ENCODE measurements at places on chromosomes 5 and 9.
A peak's percentile ranks its signal among the peaks of the same experiment; 100 is the strongest.

- DNase-seq, result no peak
Observed at GRCh38 chr9:90825586-90825985, 24.0 kb downstream of the SYK start.

DNA sequence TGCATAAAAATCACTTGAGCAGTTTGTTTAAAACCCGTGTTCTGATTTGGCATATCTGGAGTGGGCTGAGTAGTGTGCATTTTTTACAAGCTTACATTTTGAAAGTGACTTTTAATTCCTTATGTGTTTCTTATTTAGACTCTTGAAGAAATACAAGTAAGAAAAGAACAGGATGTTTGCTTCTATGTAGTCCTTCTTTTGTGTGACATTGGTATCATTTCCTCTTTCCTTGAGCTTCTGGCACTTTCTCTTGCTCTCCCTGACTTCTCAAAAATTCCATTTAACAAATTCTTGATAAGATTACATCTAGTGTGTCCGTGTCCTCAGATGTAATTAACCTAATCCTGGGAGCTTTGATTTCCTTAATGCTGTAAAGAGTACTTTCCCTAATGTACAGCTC is 12.5 kb downstream of the GARNL3 start:
- no peak for DNase-seq

DNA sequence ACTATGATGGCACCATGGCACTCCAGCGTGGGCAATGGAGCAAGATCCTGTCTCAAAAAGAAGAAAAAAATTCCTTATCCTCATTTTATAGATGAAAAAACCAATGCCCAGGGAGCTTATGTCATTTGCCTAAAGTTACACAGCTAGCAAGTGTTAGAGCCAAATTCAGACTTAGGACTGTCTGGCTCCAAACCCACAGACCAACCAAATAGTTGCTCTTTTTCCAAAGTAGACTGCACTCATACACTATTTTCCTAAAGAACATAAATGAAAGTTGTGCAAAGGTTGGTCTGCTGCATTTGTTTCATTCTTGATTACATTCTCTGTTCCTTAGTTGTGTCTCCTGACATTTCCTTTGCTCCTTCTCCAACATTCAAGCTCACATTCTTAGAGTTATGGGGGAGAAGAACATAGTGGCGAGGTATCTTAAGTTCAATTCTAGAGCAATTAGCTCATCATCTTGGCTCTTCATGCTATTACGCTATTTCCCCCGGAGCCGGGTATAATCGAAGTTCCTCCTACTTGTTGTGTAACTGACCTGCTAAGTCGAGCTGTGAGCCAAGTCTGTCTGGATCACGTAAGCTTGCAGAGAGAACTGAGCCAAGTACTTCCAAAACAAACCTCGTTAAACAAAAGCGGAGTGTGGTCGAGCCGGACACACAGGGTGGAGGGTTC is 138.3 kb downstream of the RFK start:
- DNase-seq, result no peak

GRCh38 chr9:96236854-96237550 is 65.0 kb downstream of the HSD17B3 start:
- no peak for DNase-seq

DNA sequence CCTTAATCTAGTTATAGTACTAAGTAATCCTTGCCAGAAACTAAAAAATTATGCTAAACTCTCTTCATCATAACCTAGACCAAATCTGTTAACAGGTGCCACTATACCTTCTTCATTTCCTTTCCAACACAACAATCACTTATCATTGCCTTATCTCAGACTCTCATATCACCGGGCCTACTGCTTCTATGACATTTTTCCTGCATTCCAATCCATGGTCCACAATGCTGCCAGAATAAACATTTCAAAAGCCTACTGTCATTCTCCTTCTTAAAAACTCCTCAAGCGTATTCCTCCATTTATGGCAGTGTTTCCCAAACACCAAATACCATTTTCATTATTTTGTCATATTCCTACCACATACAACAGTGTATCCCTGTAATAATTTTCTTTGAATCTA is 6.5 kb downstream of the PPP6C start:
- DNase-seq, result no peak

- DNase-seq, result no peak
Observed at GRCh38 chr5:126716861-126717260, 60.1 kb upstream of the LMNB1 start.

GRCh38 chr5:145531038-145531734 is 304.0 kb downstream of the PRELID2 start:
- no peak for DNase-seq

- no peak for DNase-seq
Observed at GRCh38 chr5:135032999-135033861, 798 bp downstream of the PITX1 start.

GRCh38 chr9:27990524-27990923 is 417.2 kb upstream of the C9orf72 start:
- DNase-seq, result no peak

DNA sequence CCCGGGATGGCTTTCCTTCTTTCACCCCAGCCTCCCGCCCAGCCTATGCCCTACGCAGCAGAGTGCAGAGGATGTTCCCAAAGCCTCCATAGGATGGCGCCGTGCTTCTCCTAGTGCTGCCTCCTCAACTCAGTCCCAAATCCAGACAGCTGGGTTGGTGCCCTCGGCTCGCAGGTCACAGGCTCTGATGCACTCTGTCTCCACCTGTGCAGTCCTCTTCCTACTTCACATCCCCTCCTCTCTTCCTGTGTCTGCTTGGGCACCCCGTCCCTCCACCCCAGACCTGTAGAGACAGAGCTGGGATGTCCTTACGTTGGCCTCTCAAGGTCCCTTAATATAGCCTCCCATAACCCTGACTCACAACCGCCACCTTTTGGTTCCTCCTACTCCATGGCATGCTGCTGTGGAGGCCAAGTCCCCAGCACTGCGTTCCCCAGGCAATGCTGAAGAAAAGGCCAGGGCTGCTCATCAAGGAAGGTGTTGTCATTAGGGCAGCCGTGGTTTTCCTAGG is 314.4 kb downstream of the GADD45G start:
- DNase-seq, result peak; percentile 22

DNA sequence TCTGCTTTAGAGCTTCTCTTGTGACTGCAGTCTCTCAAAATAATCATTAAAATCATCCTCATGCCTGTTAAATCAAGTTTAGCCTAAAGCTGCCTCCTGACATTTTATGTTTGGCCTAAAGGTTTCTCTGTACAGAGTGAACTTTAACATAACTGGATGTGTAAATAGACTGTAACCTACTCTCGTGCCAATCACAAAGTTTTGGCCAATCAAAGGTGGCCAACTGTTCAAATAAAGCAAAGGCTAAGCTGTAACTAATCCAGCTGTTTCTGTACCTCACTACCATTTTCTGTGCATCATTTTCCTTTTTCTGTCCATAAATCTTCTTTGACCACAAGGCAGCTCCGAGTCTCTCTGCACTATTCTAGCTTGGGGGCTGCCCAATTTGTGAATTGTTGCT is 86.2 kb downstream of the GCNT1 start:
- DNase-seq, result no peak

DNA sequence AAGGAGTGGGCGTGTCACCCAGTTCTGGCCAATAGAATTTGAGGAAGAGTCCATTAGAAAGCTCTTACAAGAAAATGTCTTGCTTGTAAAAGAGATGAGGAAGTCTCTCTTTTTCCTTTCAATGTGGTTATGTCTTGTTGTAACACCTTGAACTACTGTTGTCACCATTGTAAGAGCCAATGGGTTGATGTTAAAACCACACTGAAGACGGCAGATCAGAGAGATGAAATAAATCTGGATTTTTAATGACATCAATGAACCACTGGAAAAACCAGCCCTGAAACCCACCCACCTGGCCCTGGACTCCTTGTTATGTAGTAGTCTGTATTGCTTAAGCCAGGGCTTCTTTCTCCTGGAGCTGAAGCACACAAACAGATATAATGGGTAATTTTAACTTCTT is 83.8 kb upstream of the ERCC6L2 start:
- DNase-seq, result no peak

DNA sequence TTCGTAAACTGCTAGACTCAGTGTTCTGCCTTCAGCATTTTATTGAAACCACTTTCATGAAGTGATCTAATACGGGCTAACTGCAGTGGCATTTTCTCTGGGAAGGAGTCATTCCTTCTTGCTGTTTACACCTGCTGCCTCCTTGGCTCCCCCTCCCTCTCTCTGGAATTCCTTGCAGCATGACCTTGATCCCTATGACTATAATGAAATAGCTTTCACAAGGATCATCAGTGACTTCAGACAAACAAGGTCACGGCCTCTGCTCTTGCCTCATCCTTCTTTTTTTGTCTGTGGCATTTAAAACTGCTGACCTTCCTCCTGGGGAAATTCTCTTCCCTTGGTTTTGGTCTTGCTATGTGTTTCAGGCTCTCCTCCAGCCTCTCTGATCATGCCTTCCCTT is 90.2 kb downstream of the ZNF462 start:
- no peak for DNase-seq

- no peak for DNase-seq
Observed at GRCh38 chr9:135590486-135591079, 29.0 kb downstream of the PAEP start.

- peak; percentile 11 for DNase-seq
Observed at GRCh38 chr9:4994166-4994890, 9.3 kb downstream of the JAK2 start.

- DNase-seq, result no peak
Observed at GRCh38 chr5:73668017-73668416, 42.0 kb downstream of the ARHGEF28 start.

GRCh38 chr9:81729135-81729534 is 39.8 kb upstream of the TLE1 start:
- DNase-seq, result no peak

GRCh38 chr5:68538814-68539420 is 323.4 kb downstream of the PIK3R1 start:
- DNase-seq, result no peak

GRCh38 chr5:82072138-82072537 is 100.3 kb downstream of the ATG10 start:
- DNase-seq, result no peak

GRCh38 chr5:160369990-160370712 is at the start of gene C1QTNF2:
C1QTNF2 (minus strand) TSS chr5:160370626; CDS start chr5:160355011, 15,615 bp downstream.
- DNase-seq, result no peak

DNA sequence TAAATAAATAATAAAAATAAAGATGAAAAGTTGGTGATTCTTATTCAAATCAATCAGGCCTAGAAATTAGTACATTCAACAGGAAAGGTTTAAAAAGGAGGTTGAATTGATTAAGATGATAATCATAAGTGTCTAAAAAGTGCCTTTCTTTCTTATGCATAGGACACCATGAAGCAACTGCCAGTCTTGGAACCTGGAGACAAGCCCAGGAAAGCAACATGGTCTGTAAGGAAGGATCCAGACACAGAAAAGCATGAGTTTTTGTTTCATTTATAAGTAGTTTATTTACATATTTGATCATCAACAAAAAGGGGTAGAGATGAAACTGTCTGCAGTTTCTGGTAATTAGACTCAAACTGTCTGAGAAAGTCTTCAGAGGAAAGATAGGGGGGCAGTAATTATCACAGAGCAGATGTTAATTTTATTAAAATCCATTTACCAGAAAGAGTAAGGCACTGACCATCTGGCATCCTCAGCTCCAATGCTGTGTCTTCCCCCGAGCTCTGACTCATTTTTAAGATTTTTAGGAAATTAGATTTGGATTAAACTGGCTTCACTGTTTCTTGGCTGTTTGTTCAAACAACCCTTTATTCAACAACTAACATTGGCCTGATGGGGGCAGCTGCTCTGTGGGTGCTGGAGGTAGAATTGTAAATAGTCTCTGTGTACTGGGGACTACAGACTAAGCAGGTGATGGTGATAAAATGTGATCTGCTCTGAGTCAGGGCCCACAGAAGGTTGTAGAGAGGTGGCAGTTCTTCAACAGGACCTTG is 2.7 kb downstream of the RABEPK start:
- DNase-seq, result no peak

DNA sequence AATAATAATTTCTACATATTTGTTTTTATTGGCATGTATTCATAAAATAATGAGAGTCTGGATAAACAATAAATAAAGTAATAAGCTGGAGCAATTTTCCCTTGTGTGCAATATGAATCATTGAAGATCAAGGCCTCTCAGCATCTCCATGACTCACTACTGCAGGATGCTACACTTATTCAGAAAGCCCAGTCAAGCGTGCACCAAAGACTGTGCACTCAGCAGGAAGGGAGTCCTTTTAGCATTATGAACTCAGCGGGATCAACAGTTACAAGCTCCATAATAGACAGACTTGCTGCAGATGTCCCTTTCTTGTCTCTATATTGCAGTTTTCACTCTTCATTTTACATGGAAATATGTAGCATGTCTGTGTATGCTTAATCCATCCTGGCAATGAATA is 485.3 kb downstream of the CDH9 start:
- DNase-seq, result peak; percentile 96

DNA sequence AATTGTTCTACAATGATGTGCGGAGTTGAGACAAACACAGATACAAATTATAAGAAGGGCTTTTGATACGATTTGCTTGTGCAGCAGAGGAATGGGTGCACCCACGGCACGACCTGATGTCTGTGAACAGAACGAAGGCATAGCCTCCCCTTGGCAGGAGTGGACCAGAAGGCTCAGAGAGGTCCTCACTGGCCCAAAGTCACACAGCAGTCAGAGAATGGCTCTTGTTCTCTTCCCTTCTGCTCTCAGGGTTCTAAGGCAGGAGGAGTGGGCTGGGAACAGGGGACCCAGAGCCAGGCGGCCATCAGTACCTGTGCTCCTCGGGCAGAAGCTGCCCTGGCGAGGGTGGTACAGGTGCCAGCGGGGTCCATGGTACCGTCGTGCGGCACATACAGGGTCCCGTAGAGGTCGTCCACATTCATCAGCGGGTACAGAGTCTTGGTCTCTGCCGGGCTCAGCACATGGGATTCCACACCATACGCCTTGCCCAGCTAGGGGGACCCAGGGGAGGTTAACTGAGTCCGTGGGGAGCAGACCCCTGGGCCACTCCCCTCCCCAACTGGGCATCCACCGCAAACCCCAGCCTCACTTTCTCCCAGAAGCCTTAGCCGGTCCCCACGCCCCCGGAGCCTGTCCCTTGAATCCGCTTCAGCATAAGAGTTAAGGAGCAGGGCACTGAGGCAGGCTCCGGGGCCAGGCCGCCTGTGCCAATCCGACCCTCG is 7.0 kb downstream of the SARDH start:
- no peak for DNase-seq

GRCh38 chr9:137070201-137070905 is at the start of gene SAPCD2:
SAPCD2 (minus strand) TSS chr9:137070557; CDS start chr9:137070460, 97 bp downstream.
- peak; percentile 84 for DNase-seq

DNA sequence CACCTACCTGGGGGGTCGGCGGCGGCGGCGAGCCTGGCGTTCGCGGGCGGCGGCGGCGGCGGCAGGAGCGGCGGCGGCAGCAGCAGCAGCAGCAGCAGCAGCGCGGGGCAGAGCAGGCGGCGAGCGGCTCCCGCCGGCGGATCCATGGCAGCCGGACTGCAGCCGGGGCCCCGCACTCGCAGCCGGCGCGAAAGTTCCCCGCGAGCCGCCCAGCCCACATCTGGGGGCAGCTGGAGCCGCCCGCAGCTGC is 153 bp downstream of the ADAMTS2 start:
- no peak for DNase-seq

DNA sequence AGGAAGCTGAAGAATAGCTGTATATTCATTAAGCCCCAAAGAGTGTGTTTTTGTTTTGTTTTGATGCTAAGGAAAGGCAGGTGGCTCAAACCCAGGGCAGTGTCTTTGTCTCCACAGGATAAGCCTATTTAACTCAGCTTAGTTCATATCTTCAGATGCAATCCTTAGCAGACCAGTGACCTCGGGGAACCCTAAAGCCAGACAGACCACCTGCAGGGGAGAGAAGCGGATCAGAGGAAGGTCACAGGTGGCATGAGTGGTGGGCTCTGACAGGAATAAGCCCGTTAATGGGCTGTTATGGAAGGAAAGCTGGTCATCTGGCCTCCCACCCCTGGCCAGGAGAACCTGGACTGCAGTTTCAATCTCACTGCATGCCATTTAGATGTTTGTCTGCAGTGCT is 30.8 kb downstream of the TAS2R1 start:
- DNase-seq, result no peak
